ENCODE measurements at places on chromosomes 16 and 17.

DNA sequence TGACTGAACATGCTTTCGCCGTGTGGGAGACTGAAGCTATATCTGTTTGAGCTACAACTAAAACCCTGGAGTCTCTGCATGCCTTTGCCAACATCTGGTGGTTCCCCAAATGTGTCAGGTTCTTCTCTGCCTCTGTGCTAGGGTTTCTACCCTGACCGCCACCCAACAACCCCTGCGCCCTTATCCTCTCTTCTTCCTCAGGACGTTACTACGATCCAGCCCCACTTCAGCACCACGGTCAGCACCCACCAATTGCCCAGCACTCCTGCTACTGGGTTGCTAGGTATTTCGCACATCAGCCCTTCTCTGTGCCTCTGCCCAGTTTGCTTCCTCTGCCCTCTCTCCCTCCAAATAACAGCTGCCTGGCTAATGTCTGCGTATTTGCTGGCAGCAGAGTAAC lies 106.3 kb upstream of the HSBP1 start:
- peak; percentile 76 for DNase-seq

- DNase-seq: no peak
Observed at GRCh38 chr16:57903656-57904055, 67.3 kb downstream of the CNGB1 start.

- DNase-seq: no peak
Observed at GRCh38 chr17:72244494-72244893, 123.7 kb downstream of the SOX9 start.

DNA sequence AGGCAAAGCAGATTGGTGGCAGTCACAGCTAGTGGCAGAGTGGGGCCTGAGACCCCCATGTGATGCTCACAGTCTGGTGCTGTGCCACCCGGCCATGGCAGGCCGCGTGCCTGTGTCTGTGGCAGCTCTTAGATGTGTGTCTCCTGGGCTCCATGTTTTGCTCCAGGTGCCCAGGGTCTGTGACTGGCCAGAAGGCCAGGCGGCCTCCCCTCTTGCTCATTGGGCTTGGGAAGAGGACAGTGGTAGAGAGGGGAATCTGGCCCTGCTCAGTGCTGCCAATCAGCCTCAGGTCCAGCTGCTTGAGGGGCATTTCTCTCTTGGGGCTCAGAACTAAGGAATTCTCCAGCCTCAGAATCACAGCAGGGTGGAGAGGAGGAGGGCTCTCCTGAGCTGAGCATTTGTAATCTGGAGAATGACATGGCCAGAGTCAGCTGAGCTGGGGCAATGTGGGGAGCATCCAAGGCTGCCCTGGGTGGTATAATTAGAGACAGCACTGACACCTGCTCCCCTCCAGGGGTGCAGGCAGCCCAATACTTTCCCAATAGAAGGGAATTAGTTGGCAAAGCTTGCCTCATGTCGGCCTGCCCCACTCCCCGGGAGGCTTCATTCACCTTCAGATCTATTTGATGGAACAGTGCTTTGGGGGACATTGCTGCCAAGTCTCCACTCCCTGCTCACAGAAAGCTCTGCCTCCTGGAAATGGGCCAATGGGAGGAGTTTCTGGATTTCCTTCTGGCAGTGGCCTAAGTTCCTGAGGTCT lies 2.7 kb upstream of the LASP1NB start:
- DNase-seq: no peak

DNA sequence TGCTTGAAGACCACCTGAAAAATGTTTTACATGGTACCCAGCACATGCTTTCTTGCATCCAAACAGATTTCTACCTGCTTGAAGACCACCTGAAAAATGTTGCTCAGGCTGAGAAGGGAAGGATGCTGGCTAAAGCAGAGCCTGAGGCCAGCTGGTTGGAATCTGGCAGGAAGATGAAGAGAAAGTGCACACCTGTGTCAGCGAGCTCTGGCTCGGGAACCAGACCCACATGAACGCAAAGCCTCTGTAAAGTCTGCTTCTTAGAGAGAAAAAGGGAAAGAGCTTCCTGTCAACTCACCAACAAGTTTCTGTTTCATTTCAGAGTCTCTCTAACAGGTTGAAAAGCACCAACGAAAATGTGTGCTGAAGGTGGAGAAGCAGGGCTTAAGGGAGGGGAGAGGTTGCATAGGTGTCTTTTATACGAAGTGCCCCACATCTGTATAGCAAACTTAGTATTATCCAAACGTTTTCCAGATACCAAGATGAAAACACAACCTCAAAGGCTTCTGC lies 226.0 kb downstream of the TOX3 start:
- no peak for DNase-seq

- no peak for DNase-seq
Observed at GRCh38 chr16:15958703-15959348, 9.4 kb downstream of the ABCC1 start.

DNA sequence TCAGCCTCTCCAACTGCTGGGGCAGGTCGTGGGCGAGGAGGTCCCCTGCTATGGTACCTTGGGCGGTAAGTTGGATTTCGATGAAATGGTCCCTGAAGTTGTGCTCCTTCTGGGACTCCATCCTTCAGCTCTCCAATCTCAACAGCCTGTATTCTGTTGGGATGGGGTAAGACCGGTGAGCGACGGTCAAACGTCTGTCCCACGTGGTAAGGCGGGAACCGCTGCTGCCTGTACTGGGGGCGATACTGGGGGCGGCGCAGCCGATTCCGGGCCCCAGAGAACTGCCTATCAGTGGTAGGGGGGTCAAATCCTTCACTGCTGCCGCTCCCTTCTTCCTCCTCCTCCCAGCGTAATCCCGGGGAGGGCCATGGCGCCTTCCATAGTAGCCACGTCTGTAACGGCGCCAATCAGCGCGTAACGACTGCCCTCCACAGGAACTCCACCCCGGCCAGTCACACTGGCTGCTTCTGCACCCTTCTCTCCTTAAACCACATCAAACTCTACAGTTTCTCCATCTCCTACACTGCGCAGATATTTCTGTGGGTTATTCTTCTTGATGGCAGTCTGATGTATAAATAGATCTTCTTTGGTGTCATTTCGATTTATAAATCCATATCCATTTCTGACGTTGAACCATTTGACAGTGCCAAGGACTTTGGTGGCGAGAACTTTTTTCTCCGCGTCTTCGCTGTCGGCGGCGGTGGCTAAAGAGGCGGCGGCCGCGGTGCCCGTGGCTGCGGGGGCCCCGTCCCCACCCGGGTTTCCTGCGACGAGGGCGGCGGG lies 41.1 kb downstream of the AHSP start:
- DNase-seq: peak; percentile 15

DNA sequence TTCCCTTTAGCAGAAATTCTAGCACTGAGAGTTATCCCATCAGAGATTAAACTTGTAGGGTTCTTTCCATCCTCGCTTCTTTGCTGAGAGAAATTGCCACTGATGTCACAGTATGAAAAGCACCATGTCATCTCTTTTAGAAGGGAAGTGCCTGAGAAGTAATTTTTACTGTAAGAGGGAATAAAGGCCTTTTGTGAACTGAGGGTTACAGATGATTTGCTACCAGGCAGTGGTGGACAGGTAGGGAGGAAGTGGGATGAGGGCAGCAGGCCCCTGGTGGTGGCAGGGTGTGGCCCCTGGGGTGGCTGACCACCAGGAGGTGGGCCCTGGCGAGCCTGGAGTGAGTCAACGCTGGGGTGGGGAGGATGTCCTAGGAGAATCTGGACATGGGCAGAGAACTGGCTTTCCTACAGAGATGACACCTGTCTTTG lies 6.4 kb upstream of the MILR1 start:
- DNase-seq: no peak

- DNase-seq: no peak
Observed at GRCh38 chr16:79469999-79470398, 130.5 kb downstream of the MAF start.

DNA sequence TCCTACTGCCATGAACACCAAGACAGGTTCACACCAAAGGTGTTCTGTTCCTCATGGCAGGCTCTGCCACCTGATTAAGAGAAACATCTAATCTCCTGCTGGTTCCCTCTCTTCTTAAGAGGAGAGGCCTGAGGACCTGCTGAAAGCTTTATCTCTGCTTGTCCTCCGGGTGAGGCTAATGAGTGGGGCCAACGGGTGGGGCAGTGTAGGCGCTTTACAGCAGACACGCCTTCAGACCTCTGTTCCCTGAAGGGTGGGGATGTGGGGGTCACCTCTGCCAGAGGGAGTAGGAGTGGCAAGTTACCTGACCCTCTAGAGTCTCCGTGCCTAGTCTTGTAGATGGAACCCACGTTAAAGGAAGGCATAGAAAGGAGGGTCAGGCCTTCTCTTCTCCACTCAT lies 4.2 kb upstream of the MRM1 start:
- DNase-seq: no peak

GRCh38 chr17:74785096-74785980 lies 9.2 kb upstream of the NAT9 start:
- no peak for DNase-seq

Data from endothelial cell (in vitro differentiated cells).